ENCODE measurements at places on chromosomes 7 and 10. TPM values are rescaled to one million over a fixed set of nuclear protein-coding genes. Genes with fewer than 3 reads are reported as not detected.
A peak's percentile ranks its signal among the peaks of the same experiment; 100 is the strongest.

- no peaks in the 10 kb centered on the region for H3K27me3 ChIP-seq
- no peak overlapping the region for H3K4me3 ChIP-seq
- H3K27ac ChIP-seq: no peak overlapping the region
Observed at GRCh38 chr7:40213856-40214255, 79.1 kb downstream of the SUGCT start.

Gene NKX1-2
- total RNA-seq: not detected

Gene ADCK2
- 16.3 TPM for total RNA-seq

DNA sequence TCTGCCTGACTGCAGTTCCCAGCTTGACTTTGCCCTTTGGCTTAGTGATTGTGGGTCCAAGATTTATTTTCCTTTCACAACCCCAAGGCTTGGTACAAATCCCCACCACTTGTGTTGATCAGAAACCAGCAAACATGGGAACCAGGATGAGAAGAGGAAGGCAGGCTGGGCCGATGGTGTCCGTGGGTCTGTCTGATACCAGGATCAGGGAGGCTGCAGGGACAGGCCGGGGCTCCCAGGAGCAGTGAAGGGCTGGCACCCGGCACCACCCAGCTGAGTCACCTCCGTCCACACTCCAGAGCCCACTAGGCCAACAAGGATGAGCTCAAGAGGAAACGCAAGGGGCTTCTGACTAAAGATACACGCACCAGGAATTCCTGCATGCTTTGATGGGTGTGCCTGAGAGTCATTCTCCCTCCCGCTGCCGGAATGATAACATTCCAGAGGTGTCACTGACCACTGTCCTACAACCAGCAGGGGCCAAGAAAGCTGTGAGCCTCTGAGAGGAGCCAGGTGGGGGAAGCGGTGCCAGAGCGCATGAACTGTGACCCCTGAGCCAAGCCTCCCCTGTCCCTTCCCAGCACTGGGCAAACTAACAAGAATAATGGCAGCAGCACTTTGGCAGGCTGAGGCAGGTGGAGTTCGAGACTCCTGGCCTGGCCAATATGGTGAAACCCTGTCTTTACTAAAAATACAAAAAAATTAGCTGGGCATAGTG is 29.2 kb upstream of the PROSER2 start:
- H3K4me1 ChIP-seq: no peaks in the 10 kb centered on the region
- H3K27ac ChIP-seq: no peak overlapping the region
- H3K27me3 ChIP-seq: no peaks in the 10 kb centered on the region
- no peak overlapping the region for H3K4me3 ChIP-seq

DNA sequence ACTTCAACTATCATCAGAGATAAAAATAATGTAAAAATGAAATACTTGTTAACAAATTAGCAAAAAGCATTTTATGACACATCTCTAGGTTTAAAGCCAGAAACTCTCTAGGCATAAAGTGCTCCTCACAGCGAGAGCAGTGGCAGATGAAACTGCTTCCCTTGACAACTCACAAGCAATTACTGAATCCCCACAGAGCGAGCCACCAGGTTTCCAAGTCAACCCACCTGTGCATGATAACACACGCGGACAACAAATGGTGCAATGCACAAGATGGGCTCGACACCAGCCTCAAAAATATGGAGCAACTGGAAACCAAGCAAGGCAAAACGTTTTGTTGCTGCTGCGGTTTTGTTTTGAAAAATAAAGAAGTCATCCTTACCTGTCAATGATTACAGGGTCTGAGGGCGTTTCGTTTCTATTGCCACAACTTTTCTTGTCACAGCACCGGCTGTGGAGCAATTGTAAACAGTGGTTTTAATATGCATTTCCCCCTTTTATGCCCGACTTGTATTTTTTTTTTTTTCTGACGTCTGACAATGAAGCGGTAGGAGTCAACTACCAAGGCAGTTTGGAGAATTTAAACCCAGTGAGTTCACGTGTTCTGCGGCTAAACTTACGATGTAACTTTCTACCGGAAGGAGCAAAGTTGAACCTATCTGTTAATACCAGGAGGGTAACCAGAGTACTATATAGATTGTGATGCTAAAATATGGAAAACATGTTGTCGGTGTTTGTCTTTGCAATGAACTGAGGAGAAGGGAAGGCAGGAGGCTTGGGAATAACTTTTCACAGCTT is 7.0 kb downstream of the EBF3 start:
- no peak for DNase-seq
- no peak overlapping the region for H3K4me3 ChIP-seq

Gene CTAGE6
- total RNA-seq: 2.2 TPM

Gene FAM25G
- total RNA-seq: not detected

DNA sequence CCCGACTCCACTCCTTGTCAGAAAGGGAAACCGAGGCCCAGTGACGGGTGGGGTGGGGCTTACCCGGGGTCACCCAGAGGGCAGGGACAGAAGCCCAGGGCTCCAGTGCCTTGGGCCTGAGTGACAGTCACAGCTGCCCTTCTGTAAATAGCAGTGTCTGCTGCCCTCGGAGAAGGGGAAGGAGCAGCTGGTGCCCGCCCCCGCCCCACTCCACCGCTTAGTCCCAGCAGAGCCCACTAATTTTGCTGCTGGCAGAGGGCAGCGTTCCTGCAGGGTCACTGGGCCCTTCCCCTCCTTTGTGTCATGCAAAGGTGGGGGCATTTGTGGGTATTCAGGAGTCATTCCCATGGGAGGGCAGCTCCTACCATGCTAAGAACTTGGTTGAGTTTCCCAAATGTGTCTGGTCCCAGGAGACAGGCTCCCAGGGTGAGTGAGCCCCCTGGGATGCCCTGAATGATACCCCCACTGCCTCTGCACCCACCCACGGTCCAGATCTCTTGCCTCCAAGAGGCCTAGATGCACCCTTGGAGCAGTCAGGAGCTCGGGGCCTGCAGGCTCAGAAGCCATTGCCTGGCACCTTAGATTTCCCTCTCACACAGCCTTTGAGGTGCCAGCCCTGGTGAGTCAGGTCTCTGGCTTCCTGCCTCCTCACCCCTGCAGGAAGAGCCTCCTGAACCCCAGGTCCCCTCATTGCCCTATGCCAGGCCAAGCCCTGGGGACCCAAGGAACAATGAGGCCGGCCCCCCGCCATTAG is 17.2 kb downstream of the SH2B2 start:
- no peaks in the 10 kb centered on the region for H3K36me3 ChIP-seq
- H3K27ac ChIP-seq: no peak overlapping the region
- no peak overlapping the region for H3K4me3 ChIP-seq
- DNase-seq: no peak
- H3K4me1 ChIP-seq: peaks cover 33% of the 10 kb centered on the region

Gene ELFN1
- total RNA-seq: 0.12 TPM

Gene XRCC2
- 0.86 TPM for total RNA-seq

Gene IDI2
- total RNA-seq: not detected

GRCh38 chr10:117796130-117796745 is 250.5 kb downstream of the RAB11FIP2 start:
- H3K36me3 ChIP-seq: no peaks in the 10 kb centered on the region
- peaks cover 12% of the 10 kb centered on the region for H3K27me3 ChIP-seq
- no peak for DNase-seq
- H3K27ac ChIP-seq: no peak overlapping the region

DNA sequence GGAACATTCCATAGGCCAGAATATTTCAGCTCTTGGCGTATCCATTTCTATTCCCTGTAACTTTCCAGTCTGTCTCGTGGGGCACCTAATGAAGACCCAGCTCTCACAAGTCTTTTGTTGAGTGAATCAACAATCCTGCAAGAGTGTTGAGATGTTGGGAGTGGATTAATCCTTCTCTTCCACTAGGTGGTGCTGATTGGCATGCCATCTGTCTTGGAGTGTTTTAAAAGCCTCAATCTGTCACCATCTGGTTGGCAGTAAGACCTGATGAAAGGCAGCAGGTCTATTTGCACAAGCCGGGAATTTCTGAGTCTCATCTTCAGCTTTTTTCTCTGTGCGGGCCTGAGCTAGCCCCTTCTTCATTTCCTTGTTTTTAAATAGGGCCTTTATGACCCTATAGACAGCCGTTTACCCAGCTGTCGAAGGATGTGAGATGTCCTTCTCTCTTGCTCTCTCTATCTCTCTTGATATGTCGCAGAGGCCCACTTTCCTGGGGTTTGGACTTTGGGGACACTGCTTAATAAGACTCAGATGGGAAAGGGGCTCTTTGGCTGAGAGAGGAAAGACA is 180.5 kb downstream of the ZNF365 start:
- peak; percentile 6 for DNase-seq
- H3K27ac ChIP-seq: no peak overlapping the region
- H3K4me1 ChIP-seq: no peaks in the 10 kb centered on the region
- peaks cover 3% of the 10 kb centered on the region for H3K27me3 ChIP-seq
